ENCODE measurements at places on chromosomes 2 and 18.

- no peak for DNase-seq
These were observed 39.1 kb upstream of the DLX1 start for GRCh38 chr2:172046080-172046678.

DNA sequence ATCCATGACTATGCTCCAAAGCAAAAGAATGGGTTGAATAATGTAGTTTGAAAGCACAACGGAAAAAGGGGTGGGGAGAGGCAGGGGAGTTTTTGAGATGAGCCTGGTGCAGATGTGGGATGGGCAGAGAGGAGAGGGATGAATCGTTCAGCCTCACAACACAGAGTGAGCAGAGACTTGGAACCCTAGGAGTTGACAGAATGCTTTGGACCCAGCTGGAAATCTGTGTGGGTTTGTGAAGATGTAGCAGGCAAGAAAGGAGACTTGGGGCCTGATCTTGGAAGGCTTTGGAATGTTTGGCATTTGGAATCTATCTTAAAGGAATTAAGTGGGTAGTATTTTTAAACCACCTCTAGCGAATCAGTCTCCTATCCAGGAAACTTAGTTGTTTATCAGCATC is 66.0 kb upstream of the KCTD1 start:
- no peak for DNase-seq

GRCh38 chr18:706405-706804 is 6.0 kb downstream of the ENOSF1 start:
- DNase-seq = no peak

- DNase-seq = no peak
These were observed 21.2 kb downstream of the TRIB2 start for GRCh38 chr2:12737738-12738485.

GRCh38 chr2:26086155-26086637 is 52.3 kb downstream of the RAB10 start:
- no peak for DNase-seq

GRCh38 chr2:71792926-71793761 is 339.8 kb downstream of the DYSF start:
- DNase-seq = no peak

Data from C1 segment of cervical spinal cord (tissue), 14 donors.